ENCODE measurements at places on chromosomes 16 and 17. TPM values are rescaled to one million over a fixed set of nuclear protein-coding genes. Genes with fewer than 3 reads are reported as not detected.
A peak's percentile ranks its signal among the peaks of the same experiment; 100 is the strongest.

DNA sequence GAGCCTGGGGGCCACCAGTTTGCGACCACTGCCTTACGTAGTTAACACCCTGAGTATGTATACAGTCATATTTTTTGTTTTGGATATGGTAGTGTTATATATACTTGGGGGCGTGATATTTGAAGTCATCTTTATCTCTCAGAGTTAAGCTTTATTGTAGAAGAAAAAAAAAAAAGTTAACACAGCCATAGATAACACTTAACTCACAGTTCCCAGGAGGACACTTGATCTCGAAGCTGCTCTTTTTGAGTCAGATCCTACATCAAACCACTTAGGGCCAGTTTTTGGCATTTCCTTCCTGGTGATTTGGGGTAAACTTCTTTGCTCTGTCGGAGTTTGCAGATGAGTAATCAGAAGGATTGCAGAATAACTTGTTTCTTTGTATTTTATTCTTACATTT lies 5.8 kb downstream of the ITPRIPL2 start:
- H3K36me3 ChIP-seq: no peaks in the 10 kb centered on the region
- no peaks in the 10 kb centered on the region for H3K27me3 ChIP-seq
- peak; percentile 59 for DNase-seq
- H3K4me3 ChIP-seq: peak overlapping the region; percentile 53
- peak overlapping the region; percentile 81 for H3K27ac ChIP-seq
- H3K4me1 ChIP-seq: peaks cover 67% of the 10 kb centered on the region

GRCh38 chr17:78369791-78370381 lies 8.6 kb upstream of the PGS1 start:
- no peak overlapping the region for H3K4me3 ChIP-seq
- H3K36me3 ChIP-seq: no peaks in the 10 kb centered on the region
- no peaks in the 10 kb centered on the region for H3K27me3 ChIP-seq
- H3K27ac ChIP-seq: no peak overlapping the region
- no peak for DNase-seq
- peaks cover 9% of the 10 kb centered on the region for H3K4me1 ChIP-seq

- H3K27me3 ChIP-seq: no peaks in the 10 kb centered on the region
- peaks cover 42% of the 10 kb centered on the region for H3K36me3 ChIP-seq
- no peak overlapping the region for H3K27ac ChIP-seq
- peaks cover 20% of the 10 kb centered on the region for H3K4me1 ChIP-seq
- DNase-seq: no peak
Observed at GRCh38 chr17:47973541-47973940, 2.6 kb downstream of the CDK5RAP3 start.

GRCh38 chr17:53391197-53391596 lies 431.5 kb upstream of the KIF2B start:
- H3K4me1 ChIP-seq: no peaks in the 10 kb centered on the region
- no peaks in the 10 kb centered on the region for H3K27me3 ChIP-seq
- H3K4me3 ChIP-seq: no peak overlapping the region
- no peak overlapping the region for H3K27ac ChIP-seq
- no peaks in the 10 kb centered on the region for H3K36me3 ChIP-seq
- DNase-seq: no peak

GRCh38 chr16:88929091-88929445 lies 47.9 kb downstream of the CBFA2T3 start:
- H3K36me3 ChIP-seq: peaks cover 23% of the 10 kb centered on the region
- H3K27ac ChIP-seq: no peak overlapping the region
- DNase-seq: no peak

DNA sequence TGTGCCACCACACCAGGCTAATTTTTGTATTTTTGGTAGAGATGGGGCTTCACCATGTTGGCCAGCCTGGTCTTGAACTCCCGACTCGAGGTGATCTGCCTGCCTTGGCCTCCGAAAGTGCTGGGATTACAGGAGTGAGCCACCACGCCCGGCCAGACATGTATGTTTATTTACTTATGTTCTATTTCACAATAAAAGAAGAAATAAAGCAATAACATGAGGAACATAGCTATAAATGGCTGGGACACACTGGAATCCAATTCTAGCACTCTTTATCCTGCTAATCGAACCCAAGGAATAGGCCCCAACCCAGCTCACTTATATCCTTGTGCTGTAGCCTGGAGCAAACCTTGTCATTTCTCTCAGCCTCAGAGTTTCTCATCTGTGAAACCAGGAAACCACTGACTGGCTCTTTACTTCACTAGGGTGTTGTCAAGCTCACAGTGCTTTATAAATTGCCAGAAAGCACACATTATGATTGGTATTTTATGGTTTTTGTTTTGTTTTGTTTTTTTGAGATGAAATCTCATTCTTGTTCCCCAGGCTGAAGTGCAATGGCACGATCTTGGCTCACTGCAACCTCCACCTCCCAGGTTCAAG lies 4.3 kb upstream of the ODAD4 start:
- no peak for DNase-seq
- no peak overlapping the region for H3K27ac ChIP-seq
- no peaks in the 10 kb centered on the region for H3K36me3 ChIP-seq
- no peaks in the 10 kb centered on the region for H3K27me3 ChIP-seq
- H3K4me3 ChIP-seq: no peak overlapping the region

DNA sequence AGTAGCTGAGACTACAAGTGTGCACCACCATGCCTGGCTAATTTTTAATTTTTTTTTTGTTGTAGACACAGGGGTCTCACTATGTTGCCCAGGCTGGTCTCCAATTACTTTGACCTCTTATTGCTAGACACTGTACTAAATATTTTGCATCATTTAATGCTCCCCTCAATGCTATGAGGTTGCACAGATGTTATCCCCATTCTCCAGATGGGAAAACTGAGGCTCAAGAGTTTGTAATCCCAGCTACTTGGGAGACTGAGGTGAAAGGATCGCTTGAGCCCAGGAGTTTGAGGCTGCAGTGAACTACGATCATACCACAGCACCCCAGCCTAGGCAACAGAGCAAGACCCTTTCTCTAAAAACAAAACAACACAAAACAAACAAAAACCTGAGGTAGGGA lies 443.3 kb upstream of the C16orf82 start:
- no peak overlapping the region for H3K4me3 ChIP-seq
- H3K36me3 ChIP-seq: no peaks in the 10 kb centered on the region
- no peak overlapping the region for H3K27ac ChIP-seq
- DNase-seq: no peak

GRCh38 chr16:81715358-81716196 lies 63.5 kb upstream of the PLCG2 start:
- peaks cover 16% of the 10 kb centered on the region for H3K4me1 ChIP-seq
- no peaks in the 10 kb centered on the region for H3K36me3 ChIP-seq
- no peak overlapping the region for H3K4me3 ChIP-seq
- DNase-seq: no peak

DNA sequence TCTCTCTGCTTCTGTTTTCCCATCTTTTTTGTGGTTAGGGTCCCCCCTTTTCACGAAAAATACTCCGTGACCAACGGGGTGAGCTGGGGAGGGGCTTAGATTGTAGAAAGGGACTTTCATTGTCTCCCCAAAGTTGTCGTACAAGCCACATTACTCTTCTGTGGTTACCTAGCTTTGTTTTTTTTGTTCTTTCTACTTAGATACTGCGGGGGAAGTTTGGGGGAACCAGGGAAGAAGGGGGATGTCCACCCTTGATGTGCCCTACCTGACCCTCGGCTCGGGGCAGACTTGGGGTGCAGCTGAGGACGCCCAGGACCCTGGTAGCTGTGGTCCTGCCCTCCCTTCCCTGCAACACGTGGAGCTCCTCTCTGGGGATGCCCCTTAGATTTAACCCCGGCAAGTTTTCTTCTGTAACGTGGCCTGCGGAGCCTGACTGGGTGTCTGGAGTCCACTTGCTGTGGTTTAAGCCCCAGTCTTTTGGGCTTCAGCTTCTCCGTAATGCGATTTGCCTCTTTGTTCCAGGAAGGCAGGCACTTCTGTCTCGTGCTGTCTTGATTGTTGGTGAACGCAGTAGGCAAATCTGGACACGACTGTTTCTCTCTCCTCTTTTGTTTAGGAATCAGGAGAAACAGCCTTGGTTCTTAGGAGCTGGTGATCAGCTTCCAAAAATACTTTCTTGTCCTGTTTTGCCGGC lies 892 bp downstream of the ABCC1 start:
- peak overlapping the region; percentile 84 for H3K4me3 ChIP-seq
- H3K4me1 ChIP-seq: peaks cover 55% of the 10 kb centered on the region
- peak overlapping the region; percentile 86 for H3K27ac ChIP-seq

DNA sequence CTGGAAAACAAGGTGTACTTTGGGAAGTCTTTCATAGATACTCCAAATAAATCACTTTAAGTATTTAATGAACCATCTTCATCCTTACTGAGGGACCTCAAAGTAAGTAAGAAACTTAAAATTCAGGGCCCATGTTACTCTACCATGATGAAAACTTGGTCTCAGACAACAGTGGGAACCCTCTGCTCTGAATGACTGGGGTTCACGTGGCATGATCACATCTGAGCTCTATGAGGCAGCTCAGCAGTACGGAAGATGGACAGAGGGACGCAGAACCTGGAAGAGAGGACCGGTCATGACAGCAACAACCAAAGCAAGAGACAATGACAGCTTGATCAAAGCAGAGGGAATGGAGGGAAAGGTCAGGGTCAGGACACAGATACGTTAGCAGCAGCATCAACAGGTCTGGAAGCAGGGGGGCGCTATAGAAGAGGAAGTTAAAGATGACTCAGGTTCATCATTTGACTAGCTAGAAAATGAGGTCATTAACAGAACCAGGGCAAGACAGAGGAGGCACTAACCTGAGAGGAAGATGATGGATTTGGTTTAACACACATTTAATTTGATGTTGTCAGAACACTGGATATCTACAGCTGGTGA lies 9.5 kb downstream of the XPO6 start:
- H3K27ac ChIP-seq: no peak overlapping the region
- peaks cover 42% of the 10 kb centered on the region for H3K36me3 ChIP-seq
- H3K4me3 ChIP-seq: no peak overlapping the region

DNA sequence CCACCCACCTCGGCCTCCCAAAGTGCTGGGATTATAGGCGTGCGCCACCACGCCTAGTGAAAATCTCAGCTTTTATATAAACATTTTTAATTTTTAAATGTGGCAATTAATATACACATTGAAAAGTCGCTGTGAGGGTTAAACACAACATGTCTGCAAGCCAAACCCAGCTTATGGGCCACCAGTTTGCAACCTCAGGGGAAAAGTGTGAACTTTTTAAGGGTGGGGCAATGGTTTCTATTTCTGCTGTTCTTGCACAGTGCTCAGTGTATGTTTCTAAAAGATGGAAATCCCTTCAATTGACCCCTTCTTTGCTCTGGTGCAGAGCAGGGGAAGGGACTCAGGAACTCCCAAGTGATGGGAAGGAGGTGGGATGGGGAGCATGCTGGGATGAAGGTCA lies 18.3 kb upstream of the SUPT4H1 start:
- H3K27me3 ChIP-seq: no peaks in the 10 kb centered on the region
- DNase-seq: no peak
- peaks cover 6% of the 10 kb centered on the region for H3K4me1 ChIP-seq

DNA sequence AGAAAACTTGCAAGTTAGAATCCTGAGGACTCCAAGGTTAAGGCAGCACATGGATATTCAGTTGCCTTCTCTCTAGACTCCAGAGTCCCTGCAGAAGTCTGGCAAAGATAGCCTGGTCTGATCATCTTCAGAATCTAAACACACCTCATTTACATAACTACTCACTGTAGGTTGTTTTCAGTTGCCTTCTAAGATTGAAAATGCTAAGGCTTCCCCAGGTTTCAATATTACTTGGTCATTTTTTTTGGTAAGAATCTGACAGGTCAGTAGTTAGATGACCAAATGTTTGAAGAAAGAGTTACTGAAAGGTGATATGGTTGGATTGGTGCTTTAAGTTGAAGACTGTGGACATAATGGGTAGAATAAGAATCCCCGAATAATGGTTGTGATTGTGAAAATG lies 205.4 kb upstream of the KCNJ16 start:
- H3K27me3 ChIP-seq: no peaks in the 10 kb centered on the region
- no peaks in the 10 kb centered on the region for H3K36me3 ChIP-seq
- DNase-seq: no peak
- H3K27ac ChIP-seq: no peak overlapping the region

DNA sequence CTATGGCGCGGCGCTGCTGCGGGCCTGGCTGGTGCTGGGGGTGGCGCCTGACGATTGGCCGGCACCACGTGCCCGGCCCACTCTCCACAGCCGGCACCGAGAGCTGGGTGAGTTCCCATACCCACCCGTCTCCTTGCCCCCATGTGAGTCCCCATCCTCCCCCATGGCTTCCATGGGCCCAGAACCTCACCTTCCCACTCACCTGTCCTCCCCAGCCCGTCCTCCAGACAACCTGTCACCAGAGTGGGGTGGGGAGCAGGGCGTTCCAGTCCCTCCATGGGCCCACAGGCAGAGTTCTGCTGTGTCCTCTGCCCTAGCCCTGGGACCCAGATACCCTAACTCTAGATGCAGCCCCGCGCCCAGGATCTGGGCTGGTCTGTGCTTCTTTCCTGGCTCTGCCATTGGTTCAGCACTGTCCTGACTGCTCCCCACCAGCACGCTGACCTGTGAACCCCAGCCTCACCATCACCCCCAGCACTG lies 5.5 kb downstream of the ARMC5 start:
- no peak for DNase-seq
- H3K4me3 ChIP-seq: no peak overlapping the region
- no peak overlapping the region for H3K27ac ChIP-seq
- H3K4me1 ChIP-seq: peaks cover 9% of the 10 kb centered on the region

- H3K27me3 ChIP-seq: peaks cover 54% of the 10 kb centered on the region
- peaks cover 4% of the 10 kb centered on the region for H3K4me1 ChIP-seq
Observed at GRCh38 chr16:77790009-77790372, 1.6 kb downstream of the VAT1L start.

GRCh38 chr16:518858-519257 lies 8.7 kb upstream of the CAPN15 start:
- no peak for DNase-seq
- no peaks in the 10 kb centered on the region for H3K4me1 ChIP-seq
- no peaks in the 10 kb centered on the region for H3K27me3 ChIP-seq
- H3K4me3 ChIP-seq: no peak overlapping the region
- no peak overlapping the region for H3K27ac ChIP-seq

DNA sequence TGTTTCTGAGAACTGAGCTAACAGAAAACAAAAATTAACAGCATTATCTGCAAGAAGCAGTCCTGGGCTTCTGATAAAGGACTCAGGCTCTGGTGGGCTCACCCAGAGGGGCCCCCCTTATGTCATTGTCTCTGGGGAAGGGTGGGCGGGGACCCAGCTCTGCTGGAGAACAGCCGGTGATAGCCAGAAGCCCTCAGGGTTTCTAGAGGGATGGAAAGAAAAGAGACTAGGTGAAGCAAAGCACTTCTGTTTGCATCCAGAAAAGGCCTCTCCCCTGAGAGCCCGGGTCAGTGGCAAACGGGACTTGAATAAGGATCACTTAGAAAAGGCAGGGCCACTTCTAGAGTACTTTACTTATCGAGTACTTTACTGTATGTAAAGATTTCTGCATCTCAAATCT lies 7.0 kb upstream of the CDC42EP4 start:
- no peaks in the 10 kb centered on the region for H3K4me1 ChIP-seq
- DNase-seq: no peak
- H3K4me3 ChIP-seq: no peak overlapping the region
- H3K36me3 ChIP-seq: no peaks in the 10 kb centered on the region

The KRT222 gene
- not detected for polyA plus RNA-seq

The ABCA9 gene
- 0.06 TPM for polyA plus RNA-seq

The CLEC18B gene
- not detected for polyA plus RNA-seq

The KCNAB3 gene
- not detected for polyA plus RNA-seq

The TTYH2 gene
- 18.7 TPM for polyA plus RNA-seq

The MAF gene
- not detected for polyA plus RNA-seq
